ENCODE measurements at places on chromosomes 12 and 14. TPM values are rescaled to one million over a fixed set of nuclear protein-coding genes. Genes with fewer than 3 reads are reported as not detected.

GRCh38 chr14:101460521-101460920 lies 100.8 kb upstream of the DIO3 start:
- ATAC-seq, result no peak

DNA sequence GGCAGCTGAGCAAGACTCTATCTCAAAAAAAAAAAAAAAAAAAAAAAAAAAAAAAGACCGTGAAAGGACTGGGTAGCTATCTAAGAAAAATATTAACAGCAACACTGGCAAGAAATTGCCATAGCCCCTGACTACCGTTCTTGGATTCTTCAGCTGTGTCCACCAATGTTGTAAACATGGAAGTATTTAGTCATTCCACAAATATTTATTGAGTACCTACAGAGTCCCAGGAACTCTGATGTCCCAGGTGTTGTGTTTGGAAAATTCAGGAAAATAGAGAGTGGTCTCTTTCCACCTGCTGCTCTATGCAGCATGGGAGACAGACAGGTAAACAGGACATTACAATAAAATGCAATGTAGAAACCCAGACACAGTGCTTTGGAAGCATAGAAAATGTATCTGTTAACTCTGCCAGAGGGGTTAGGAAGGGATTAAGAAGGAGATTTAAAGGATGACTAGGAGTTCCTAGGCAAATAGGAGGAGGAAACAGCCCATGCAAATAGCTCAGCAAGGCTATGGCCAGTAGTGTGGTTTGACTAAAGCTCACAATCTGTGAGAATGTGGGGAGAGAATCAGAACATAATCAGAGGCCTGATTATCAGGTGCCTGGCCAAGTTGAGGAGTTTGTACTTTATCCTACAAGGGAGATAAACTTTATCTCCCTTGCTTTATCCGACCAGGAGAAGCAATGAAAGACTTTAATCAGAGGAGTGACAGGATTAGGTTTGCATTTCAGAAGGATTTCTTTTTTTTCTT lies 2.1 kb upstream of the DLST start:
- ATAC-seq, result no peak

DNA sequence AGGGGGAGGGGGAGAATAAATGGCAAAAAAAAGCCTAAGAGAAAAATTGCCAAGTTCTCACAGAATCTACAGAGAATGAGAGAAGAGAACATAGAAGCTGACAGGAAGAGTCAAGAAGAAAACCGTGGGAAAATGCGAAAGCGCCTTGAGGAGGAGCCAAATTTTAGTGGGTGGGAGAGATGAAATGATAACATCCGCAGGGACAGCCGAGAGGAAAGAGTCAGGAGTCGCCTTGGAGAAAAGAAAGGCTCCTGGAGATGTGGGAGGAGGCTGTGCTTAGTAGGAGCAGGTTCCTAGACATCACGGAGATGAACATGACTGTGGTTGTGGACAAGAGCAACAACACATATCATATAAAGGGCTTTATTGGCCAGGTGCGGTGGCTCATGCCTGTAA lies 49.4 kb downstream of the PHLDA1 start:
- no peak for ATAC-seq

DNA sequence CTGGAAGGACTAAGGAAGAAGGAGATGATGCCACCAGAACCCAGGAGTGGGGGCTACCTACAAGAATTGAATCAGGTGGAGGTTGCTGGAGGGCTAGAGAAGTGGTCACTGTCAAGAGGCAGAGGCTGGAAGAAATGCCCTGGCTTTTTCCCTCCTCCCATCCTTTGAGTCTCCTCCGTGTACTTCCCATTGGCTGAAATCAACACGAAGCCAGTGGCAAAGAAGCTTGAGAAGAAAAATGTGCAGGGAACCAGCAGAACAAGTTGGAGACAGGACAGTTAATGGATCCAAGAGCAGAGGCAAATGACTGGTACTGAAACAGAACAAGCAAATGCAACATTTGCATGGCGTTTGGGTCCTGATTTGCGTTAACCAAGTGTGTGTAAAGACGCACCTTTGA lies 9.1 kb upstream of the FBLN5 start:
- no peak for ATAC-seq

DNA sequence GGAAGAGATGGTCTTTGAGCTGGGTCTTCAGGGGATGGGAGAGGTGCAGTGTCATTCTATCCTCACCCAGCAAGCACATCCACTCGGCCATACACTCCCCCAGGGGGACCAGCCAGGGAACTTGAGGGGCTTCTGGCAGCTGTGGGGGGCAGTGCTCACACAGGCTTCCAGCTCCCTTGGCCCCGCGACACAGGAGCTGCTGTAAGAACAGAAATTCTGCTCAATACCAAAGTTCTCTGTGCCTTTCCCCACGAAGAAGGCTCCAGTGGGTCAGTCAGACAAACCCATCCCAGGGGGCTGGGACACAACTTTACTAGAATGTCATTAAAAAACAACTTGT lies 289.1 kb upstream of the RTL1 start:
- ATAC-seq, result no peak

DNA sequence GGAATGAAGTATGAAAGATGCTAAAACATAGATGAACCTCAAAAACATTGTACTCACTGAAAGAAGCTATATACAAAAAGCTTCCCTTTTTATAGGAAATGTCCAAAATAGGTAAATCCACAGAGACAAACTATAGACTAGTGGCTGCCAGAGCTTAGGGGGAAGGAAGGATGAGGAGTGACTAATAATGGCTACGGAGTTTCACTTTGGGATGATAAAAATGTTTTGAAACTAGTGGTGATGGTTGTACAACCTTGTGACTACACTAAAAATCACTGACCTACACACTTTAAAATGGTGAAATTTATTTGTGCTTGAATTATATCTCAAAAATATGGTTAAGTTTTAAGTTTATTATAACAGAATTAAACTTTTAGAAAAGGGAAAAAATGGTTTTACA lies 37.1 kb upstream of the AMN1 start:
- no peak for ATAC-seq

DNA sequence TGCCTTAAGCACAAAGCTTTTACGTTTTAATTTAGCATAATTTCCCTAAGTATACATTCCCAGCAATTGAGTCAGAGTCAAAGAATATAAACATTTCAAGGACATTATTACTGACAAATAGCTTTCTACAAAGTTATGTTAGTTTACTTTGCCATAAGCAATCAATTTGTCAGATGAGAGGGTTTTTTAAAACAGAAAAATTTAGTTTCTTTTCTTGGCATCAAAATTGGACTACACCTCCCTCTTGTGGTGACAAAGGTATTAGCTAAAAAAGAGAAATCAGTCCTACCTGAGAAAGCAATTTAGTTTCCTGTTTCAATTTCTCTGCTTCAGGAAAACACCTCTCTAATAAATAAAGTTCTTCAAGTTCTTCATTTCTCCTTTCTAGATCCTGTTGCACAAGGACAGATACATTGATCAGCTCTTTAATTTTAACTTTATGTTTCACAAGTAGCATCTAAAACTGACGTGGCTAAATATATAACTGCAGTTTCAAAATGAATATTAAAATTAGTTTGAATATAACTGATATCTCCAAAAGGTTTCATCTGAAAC lies 39.9 kb downstream of the DNAI7 start:
- no peak for ATAC-seq

SYNE3 gene
- total RNA-seq, result 0.82 TPM

LMBR1L gene
- 70.1 TPM for total RNA-seq

TCL1A gene
- total RNA-seq, result 1.1 TPM
